ENCODE measurements at places on chromosomes 2 and 18.

DNA sequence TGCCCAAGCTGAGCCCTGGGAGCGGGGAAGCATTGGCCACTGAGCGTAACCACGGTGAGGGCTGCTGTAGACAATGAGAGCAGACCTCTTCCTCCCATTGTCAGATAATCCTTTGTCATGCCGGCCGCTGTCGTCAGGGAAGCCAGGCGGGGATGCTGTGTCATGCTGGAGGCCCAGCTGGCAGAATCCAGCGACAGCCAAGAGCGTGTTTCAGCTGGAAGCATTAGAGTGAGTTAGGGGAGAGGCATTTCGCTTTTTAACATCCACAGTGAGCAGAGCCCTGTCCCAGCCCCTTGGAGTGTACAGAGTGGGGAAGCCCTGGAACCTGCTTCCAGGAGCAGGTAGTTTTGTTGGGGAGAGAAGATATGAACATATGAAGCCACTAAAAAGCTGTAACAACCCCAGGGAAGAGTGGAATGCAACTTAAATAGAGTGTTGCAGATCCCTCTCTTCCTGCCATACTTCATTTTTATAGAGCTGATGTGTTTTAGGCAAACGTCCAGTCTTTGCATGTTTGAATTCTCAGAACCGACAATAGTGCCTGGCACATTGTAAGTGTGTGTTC is 7.0 kb downstream of the CTIF start:
- no peaks in the 10 kb centered on the region for H3K27me3 ChIP-seq
- H3K36me3 ChIP-seq, result peaks cover 2% of the 10 kb centered on the region

GRCh38 chr2:8554296-8554806 is 127.5 kb upstream of the ID2 start:
- H3K36me3 ChIP-seq, result no peaks in the 10 kb centered on the region
- H3K4me3 ChIP-seq, result no peak overlapping the region
- no peaks in the 10 kb centered on the region for H3K4me1 ChIP-seq
- no peaks in the 10 kb centered on the region for H3K27me3 ChIP-seq

DNA sequence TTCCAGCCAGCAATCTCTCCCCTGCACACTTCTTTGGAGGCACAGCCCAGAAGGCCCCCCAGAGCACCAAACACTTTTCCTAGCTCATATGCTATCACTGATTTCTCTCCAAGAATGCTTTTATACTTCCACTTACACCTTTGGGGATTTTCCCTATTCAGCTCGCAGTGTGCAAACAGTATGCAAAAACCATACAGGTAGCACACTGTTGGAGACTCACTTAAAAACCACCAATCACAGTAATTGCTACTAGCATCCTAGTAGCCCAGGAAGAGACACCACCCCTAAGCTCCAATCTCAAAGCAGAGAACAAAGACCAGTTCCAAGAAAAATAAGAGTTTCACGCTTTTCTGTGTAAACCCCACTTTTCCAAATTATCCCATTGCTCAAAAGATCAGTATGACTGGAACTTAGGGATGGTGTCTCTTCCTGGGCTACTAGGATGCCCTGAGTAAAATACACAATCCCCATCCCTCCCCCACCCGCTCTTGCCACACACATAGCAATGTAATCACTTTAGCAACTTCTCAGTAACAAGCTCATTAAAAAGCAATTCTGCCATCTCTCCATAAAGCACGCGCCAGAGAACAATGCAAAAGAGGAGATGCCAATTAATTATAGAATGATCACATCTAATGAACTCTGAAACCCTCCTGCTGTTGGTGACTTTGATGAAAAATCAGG is 43.0 kb downstream of the KLF7 start:
- no peaks in the 10 kb centered on the region for H3K36me3 ChIP-seq
- no peak overlapping the region for H3K4me3 ChIP-seq
- H3K4me1 ChIP-seq, result peaks cover 10% of the 10 kb centered on the region
- no peak overlapping the region for H3K27ac ChIP-seq

DNA sequence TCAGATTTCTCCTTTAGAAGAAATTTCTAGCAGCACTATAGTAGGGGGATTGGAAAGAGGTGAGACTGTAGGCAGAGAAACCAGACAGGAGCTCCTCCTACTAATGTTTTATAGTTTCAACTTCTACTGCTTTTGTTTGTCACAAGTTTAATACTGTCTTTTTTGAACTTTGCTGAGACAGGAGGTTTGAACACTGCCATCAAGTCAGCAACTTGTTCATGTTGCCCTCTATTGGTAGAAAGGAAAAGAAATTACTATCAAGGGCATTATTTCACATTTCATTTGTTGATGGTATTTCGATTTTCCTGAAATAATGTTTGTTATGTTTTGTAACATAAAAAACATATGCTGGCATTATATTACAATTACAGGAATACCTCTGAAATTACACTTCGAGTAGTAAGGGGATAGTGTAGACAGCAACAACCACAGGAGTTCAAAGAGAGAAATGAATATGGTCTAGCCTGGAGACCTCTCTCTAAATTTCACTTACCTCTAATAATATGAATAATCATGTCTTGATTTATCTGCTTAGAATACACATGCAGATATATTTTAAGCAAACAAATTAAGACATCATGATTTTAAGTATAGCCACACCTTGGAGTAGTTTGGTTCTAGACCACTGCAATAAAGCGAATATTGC is 12.4 kb upstream of the CCDC88A start:
- H3K4me1 ChIP-seq, result no peaks in the 10 kb centered on the region
- no peaks in the 10 kb centered on the region for H3K36me3 ChIP-seq
- no peak for DNase-seq

- DNase-seq, result no peak
- peak overlapping the region; percentile 81 for H3K27ac ChIP-seq
- no peaks in the 10 kb centered on the region for H3K36me3 ChIP-seq
- no peak overlapping the region for H3K4me3 ChIP-seq
- no peaks in the 10 kb centered on the region for H3K27me3 ChIP-seq
Measured at GRCh38 chr2:227415538-227416424, 28.0 kb upstream of the SCYGR1 start.

GRCh38 chr18:5630900-5631413 is 87.2 kb upstream of the EPB41L3 start:
- peaks cover 86% of the 10 kb centered on the region for H3K27me3 ChIP-seq
- DNase-seq, result no peak
- no peaks in the 10 kb centered on the region for H3K36me3 ChIP-seq
- H3K4me3 ChIP-seq, result peak overlapping the region; percentile 81

DNA sequence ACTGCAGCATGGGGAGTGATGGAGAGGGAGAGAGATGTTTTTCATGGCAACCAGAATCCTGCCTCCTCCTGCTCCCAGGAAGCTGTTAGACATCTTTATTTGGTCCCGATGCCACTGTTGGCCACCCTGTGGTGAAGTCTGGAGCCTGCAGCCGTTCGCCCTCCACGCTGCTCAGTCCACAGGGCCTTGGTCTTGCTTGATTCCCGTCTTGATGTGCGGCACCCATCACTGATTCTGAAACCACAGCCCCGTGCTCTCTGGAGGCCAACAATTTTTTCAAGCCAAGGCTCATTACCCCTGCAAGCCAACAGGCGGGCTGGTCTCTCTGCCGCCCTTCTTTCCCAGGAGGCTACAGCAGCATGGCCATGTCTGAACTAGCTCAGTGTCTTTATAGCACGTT is 24.5 kb downstream of the SIGLEC15 start:
- H3K4me1 ChIP-seq, result no peaks in the 10 kb centered on the region
- H3K27ac ChIP-seq, result no peak overlapping the region
- no peaks in the 10 kb centered on the region for H3K36me3 ChIP-seq
- DNase-seq, result no peak

Measured in esophagus squamous epithelium (tissue), 5 donors.